SHP77 treated with DMSO at 0.1 percent for 48 hours (cell line): ENCODE measurements at places on chromosomes 16 and 17.

DNA sequence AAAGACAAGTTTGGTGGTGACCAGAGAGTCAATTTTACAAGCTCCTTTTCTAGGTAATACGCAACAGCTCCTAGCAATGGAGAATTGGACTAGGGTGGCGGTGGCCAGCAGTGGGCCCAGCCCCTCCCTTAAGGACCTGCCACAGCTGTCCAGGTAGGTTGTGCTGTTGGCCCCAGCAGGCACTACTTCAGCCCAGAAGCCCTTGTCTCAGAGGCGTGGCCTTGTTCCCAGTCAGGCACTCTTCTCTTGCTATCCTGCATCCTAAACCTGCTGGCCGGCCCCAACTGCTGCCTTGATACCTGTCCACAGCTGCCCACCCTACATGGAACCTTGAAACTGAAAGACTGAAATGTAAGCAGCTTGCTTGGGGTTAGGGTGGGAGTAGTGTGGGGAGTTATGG, 989 bp upstream of the GALK1 start:
- DNase-seq, result no peak

GRCh38 chr17:1144162-1144561, 35.6 kb downstream of the ABR start:
- DNase-seq, result peak; percentile 17

GRCh38 chr16:3022684-3023414, 893 bp downstream of the HCFC1R1 start:
- DNase-seq, result no peak

DNA sequence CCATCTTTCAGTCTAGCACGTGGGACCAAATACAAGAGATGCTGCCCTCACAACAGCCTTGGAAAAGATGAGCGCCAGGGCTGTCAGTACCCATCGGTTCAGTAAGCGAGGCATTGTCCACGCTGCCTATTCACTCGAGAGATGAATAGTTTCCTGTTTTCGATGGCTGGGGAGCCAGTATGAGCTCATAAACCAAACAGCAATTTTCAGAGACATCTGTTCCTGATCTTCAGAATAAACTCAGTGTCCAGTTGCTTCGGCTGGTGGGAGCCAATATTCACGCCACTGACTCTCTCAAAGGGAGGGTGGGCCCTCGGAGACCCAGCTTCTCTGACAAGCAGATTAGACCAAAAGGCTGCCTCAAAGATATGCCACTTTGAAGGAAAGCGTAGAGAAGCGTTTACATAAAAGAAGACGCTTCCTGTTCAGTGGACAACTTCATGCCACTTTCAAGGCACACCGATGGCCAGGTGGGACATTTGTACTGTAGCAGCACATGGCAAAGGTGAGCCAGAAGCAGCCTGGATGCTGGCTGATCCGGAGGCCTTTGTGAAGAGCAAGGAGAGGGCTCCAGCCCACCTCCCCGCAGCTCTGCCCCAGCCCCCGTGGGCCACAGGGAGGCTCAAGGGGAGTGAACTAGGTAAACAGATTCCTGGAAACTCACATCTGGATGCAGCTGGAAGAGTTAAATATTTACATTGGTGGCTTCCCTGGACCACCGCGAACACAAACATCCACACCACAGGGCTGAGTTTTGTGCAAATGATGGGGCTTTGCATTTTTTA, 6.0 kb downstream of the TIMM22 start:
- DNase-seq, result no peak

DNA sequence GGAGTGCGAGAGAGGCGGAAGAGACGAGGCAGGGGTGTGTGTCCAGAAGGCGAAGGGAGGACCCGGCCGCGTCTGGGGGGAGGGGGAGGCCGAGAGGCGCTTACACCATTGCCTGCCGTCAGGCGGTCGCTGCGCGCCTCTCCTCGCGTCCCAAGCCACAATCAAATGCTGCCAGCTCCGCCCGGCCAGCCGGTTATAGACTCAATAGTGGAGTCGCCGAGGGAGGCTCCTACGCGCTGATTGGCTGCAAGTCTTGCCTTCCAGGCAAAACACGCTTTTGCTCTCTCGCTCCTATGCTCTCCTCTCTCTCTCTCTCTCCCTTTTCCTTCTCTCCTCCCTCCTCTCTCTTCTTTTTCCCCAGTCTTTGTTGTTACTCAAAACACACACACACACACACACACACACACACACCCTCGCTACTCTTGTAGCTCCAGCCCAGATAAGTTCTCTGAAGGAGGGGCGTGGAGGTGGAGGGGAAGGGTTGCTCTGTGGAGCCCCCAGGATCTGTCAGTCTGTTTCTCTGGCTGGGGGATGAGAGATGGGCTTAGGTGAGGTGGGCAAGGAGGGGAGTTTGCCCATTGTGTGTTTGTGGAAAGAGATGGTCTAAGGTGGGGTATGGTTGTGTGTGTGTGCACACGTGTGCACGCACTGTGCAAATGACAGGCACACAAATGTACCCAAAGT, at the start of gene DLX3:
TSS of gene DLX3 (minus strand) at position 170 of the 684 bp plus-strand sequence. CDS start 226 bp downstream, outside the sequence.
- DNase-seq, result no peak

DNA sequence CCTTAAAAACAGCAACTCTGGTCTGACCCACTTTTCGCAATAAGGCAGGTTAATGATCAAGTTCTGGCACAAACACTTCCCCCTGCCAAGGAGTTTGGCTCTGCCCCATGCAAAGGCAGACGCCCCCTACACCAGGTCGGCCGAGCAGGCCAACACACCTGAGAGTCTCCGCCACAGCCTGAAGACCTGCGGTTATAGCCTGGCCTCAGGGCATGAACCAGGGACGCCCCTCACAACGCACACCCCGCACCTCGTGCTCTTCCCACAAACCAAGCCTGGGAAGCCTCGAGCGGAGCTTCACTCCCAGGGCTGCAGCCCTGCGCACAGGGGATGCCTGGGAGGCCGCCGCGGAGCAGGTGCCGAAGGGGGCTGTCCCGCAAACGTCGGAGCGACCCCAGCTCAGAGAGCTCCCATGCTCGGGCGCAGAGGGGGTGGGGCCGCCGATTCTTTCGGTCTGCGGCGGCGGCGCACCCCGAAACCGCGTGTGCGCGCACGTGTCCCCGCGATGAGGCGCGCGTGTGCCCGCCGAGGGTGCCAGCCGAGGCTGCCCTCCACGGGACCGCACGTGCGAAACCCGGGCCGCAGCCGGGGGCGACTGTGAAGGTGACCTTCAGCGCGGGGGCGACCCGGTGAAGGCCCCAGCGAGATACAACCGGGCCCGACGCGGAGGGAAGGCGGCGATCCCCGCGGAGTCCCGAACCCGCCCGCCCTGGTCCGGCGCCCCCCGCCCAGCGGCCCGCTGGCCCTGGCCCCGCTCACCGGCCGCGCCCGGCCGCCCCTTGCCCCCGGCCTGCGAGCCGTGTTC, 559 bp downstream of the CLUH start:
- DNase-seq, result no peak

DNA sequence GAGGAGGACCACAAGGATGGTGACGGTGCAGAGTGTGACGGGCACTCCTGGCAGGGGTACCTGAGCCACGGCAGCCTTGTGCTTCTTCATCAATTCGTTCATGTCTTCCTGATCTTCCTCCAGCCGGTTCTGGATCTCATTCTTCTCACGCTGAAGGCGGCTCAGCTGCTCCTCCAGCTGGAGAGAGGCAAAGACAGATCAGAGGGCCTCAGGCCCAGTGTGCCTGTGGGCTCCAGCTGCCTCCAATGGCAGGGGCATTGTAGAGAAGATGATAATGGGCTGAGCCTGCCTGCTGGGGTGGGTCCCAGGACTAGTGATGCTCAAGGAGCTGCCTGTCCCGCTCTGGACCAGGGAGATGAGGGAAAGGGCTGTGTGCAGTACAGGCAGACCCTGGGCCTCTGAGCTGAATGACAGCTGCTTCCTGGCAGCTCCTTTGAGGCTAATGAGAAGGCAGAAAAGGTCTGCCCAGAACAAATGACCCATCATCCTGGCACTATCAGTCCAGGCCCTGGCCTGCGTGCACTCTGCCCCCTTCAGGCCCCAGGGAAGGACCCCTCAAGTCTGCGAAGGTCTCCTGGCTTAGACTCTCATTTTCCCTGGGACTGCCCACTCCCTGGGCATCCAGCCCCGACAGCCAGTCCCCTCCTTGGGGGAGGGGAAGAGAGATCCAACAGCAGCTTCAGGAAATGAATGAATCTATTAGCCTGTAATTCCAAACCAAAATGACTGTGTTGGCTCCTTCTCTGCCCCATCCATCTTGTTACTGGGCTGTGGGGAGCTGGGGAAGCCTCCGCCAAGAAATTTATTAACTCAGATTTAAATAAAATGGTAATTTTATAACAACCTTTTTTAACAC, 48.0 kb downstream of the PIPOX start:
- DNase-seq, result no peak

- DNase-seq, result no peak
These were observed 29.4 kb downstream of the TANC2 start for GRCh38 chr17:62995377-62995885.

- DNase-seq, result no peak
These were observed 22.0 kb downstream of the ADCY9 start for GRCh38 chr16:4094127-4094773.

- DNase-seq, result no peak
These were observed 6.2 kb downstream of the MBTPS1 start for GRCh38 chr16:84110527-84110926.

GRCh38 chr16:19488213-19488640, 33.7 kb downstream of the GDE1 start:
- DNase-seq, result no peak

DNA sequence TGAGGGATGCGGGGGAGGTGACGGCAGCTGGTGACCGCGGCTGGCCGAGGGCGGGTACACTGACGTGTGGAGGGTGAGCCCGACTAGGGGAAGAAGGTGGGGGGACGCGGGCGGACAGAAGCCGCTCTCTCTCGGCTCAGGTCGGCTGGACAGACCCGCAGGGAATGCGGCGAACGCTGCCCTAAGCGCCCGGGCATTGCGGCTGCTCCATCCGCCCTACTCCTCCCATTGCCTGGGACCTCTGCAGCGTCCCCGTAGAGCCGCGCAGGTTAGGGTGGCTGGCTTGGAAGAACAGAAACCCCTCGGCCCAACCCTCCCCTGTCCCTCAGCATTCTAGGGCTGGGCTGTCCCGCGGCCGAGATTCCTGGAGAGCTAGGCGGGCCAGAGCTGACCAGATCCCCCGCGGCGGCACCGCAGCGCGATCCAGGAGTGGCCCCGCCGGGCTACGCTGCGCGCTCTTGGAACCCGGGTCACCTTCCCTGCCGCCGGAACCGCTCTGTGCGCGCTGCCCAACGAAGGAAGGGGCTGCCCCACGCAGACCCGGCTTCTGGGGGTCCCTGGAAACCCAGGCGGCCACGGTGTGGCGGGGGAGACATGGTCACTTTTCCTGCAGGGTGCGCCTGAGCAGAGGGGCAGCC, 3.0 kb downstream of the DLX4 start:
- no peak for DNase-seq

DNA sequence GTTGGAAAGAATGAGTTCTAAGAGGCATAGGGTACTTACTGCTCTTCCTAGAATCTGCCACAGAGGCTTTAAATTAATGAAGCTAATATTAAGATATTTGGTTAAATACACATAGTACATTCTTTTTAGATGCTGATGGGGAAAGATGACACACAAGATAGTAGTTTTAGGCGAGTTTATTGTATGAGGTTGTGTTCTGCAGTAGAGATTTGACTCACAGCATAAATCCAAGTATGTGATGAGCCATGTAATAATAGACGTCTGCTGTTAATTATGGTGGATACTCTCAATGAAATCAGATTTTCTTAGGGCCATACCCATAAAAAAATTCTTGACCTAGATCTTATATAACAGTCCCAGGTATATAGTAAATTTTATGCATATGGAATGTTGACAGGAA, 8.0 kb downstream of the TNRC6C start:
- DNase-seq, result no peak

DNA sequence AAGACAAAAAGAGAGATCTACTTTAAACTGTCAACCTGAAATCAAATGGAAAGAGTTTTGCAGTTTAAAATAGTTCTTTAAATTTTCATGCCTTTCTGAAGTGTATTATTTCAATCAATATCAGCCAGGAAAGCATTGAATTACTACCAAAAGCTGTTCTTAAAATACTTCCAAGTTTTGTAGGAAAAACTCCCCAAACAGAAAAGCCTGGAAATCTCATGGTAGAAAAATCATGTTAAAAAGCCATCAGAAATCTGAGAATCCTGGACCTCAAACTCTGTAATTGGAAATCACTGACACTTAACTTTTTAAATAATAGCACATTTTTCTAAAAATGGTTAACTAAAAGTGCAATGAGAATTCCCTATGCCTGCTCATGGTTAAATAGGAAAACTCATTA, 63.3 kb upstream of the CNTNAP4 start:
- no peak for DNase-seq

GRCh38 chr17:78197147-78197832, 10.1 kb downstream of the AFMID start:
- DNase-seq, result no peak
